Thymus (tissue), 14 donors: ENCODE measurements at places on chromosomes 7 and 10. TPM values are rescaled to one million over a fixed set of nuclear protein-coding genes. Genes with fewer than 3 reads are reported as not detected.

Gene PAPOLB
- under 0.01 TPM for total RNA-seq

DNA sequence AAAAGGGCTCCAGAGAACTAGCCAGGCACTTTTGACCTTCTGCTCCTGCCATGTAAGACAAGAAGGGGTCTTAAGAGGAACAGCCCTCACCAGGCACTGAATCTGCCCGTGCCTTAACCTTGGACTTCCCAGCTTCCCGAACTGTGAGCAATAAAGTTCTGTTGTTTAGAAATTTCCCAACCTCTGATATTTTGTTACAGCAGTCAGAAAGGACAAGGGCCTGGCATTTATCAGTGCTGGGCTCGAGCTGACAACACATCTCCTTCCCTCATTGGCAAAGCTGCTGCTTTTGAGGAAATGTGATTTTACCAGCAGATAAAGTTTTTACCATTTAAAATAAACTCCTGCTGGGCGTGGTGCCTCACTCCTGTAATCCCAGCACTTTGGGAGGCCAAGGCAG lies 103.5 kb downstream of the GPR26 start:
- DNase-seq: no peak
- no peaks in the 10 kb centered on the region for H3K36me3 ChIP-seq
- no peaks in the 10 kb centered on the region for H3K4me1 ChIP-seq
- no peak overlapping the region for H3K4me3 ChIP-seq
- no peak overlapping the region for H3K27ac ChIP-seq

Gene OPTN
- 23.6 TPM for total RNA-seq

Gene NXPH1
- 0.05 TPM for total RNA-seq

DNA sequence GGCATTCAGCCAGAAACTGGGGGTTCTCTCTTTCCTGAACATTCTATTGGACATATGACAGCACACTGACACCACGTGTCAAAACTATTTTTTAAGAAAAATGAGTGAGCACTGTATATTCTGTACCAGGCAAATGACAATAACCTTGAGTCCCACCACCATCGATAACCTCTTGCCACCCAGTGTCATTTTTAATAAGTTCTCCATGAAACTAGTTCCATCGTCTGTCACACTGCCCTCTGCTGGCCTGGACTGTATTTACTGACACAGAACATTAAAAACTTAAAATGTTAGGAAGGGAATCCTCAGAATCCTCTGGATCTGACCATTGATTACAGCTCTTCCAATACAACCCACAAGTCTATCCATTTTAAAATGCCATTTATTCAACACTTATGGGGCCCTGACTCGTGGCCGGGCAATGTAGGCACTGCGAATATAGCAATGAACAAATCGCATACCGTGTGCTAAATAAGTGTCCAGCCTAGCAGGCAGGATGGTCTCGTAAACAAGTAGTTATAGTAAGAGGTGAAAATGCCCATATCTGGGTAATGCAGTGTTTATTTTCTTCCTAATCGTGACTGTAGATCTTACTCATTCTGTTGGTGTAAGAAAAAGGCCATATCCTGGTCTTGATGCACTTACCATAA lies 35.9 kb upstream of the CACNB2 start:
- no peaks in the 10 kb centered on the region for H3K36me3 ChIP-seq
- no peak overlapping the region for H3K4me3 ChIP-seq

DNA sequence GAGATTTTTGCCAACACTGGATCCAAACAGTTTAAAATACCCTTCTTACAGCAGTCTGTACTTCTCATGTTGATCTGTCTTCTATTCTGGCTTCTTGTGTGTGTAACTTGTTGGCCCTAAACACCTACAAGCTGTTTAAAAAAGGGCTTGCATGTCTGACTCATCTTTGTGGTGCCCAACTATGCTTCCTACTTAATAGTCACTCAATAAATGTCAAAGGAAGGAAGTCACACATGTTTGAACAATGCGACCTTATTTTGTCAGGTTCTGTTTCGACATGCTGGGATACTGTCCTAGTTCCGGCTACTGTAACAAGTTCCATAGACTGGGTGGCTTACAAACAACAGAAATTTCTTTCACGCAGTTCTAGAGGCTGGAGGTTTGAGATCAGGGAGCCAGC lies 9.4 kb upstream of the GRK5 start:
- H3K27ac ChIP-seq: no peak overlapping the region
- no peak for DNase-seq
- no peaks in the 10 kb centered on the region for H3K36me3 ChIP-seq
- H3K4me1 ChIP-seq: peaks cover 2% of the 10 kb centered on the region
- H3K4me3 ChIP-seq: no peak overlapping the region

DNA sequence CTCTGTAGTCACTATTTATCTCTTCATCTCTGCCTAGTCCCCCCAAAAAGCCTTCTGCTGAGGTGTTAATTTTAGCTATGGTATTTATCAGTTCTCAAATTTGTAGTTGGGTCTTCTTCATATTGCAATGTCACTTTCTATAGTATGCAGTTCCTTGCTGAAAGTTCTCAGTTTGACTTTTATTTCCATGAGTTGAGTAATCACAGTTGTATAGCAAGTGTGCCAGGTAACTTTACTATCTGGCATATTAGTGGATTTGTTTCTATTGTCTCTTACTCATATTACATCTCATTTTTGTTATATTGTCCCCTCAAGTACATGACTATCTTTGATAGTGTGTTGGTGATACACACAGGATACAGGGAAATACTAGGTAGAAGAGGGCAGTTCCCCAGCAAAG lies 152.8 kb downstream of the CUBN start:
- H3K4me3 ChIP-seq: no peak overlapping the region
- H3K4me1 ChIP-seq: no peaks in the 10 kb centered on the region
- DNase-seq: no peak
- no peaks in the 10 kb centered on the region for H3K36me3 ChIP-seq
- H3K27ac ChIP-seq: no peak overlapping the region
- no peaks in the 10 kb centered on the region for H3K27me3 ChIP-seq

GRCh38 chr7:128831178-128831993 lies 1.2 kb downstream of the FLNC start:
- no peaks in the 10 kb centered on the region for H3K36me3 ChIP-seq
- peaks cover 34% of the 10 kb centered on the region for H3K4me1 ChIP-seq
- no peak overlapping the region for H3K27ac ChIP-seq
- H3K4me3 ChIP-seq: no peak overlapping the region
